CD4-positive, alpha-beta T cell treated with Interleukin-1 beta for 1 hour (primary cell): ENCODE measurements at places on chromosomes 2 and 18.
A peak's percentile ranks its signal among the peaks of the same experiment; 100 is the strongest.

DNA sequence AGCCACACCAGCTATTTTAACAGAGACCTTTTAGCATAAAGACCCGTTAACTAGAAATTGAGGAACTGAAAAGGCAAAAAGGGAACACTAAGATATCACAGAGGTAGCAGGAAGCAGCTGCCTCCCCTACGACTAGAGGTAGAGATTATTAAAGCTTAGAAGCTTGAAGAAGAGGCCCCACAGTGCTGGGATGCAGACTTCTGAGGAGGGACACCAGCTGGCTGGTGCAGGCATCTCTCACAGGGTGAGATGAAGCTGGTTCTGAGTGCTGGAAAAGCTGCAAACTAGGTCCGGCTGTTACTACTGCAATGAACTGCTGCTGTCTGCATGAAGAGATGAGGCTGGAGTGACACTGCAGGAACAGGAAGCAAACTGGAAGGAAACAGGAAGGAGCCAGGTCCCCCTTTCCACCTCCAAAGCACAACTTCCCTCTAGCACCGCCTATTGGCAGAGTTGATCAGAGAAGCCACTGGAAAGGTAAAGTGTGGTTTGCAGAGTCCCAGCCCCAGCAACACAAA, 61.2 kb upstream of the MRPS9 start:
- peak; percentile 54 for DNase-seq

GRCh38 chr2:204024503-204024902, 87.9 kb downstream of the ICOS start:
- DNase-seq, result no peak

- no peak for DNase-seq
These were observed 30.8 kb upstream of the POLE4 start for GRCh38 chr2:74927621-74928020.

- no peak for DNase-seq
These were observed 11.1 kb upstream of the SATB2 start for GRCh38 chr2:199468561-199469513.

- DNase-seq, result no peak
These were observed 95.8 kb upstream of the TEX51 start for GRCh38 chr2:126802774-126803433.

- no peak for DNase-seq
These were observed 129.3 kb downstream of the GLI2 start for GRCh38 chr2:120864981-120865380.

- no peak for DNase-seq
These were observed 75.8 kb downstream of the ASAP2 start for GRCh38 chr2:9282128-9283112.

DNA sequence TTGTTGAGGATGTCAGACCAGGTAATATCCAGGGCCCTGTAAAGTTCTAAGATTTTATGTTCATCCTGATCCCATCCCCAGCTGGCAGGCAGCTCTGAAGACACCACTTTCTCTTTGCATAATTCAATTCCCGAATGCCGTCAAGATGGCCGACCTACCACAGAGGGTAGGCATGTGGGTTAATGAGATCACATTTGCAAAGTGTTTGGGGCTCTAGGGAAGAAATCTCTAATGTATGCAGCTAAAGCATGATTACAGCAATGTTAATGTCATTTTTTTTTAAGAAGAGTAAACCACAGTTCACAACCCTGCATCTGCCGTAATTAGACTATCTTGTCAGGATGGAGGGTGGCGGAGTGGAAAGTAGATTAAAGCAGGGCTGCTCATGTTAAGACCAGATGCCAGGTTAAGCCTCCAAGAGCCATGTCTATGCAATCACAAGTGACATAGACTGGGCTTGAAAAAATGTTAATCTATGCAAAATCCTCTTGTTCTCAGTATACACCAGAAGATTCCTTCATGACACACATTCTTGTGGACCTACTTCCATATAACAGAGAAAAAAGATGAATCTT, 131.4 kb downstream of the ALK start:
- DNase-seq, result no peak

DNA sequence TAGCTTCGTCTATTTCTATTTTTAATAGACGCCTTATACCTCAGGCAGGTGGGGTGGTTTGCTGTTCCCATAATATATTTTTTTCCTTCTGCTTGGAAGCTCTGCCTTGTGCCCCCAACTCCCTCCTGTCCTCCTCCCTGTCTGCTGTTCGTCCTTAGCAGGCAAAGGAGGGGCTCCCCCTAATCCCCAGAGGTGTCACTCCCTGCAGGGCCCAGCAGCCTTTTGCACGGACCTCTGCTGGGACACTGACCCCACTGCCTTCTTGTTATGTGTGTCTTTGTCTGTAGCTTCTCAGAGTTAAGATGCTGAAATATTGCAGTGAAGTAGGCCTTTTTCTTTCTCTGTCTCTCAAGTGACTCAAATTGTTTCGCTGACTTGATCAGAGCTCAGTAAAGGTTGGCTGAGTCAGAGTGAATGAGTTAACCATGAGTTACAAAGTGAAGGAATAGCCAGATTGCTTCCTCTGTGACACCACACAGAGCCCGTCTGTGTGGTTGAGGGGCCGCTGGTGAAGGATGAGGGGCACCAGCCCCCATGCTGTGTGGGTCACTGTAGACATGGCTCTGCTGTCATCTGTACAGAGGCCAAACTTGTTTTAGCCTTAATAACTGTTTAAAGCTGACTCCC, 47.7 kb downstream of the PRKCE start:
- no peak for DNase-seq

DNA sequence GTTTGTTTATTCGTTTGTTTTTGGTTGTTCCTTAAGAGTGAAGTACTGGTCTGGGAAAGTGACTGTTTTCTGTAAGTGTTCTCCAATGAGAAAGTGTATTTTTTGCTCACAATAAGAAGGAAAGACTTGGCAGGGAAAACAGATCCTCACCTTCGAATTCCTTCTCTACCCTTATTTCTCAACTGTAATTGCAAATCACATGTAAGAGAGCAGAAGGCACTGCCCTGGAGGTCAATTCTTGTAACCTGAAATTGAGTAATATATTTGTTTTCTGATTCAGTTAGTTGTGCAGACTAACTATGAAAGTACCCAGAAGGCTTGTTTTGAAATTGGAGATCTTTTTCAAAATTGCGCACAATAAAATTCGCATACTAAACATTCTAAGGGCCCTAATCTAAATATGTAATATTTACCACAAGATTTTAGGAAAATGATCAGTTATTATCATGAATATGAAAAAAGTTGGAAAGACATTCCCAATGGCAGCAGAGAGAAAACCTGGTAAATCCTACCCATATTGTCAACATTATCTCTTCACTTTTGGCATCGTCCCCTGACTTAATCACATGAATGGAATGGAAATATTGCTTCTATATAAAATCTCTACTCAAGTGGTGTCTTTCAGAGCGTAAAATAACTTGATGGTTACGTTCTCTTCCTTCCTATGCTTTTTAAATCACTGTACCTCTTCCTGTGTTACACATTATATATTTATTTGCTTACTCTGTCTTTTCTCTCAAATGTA, 24.1 kb downstream of the TFPI start:
- no peak for DNase-seq

DNA sequence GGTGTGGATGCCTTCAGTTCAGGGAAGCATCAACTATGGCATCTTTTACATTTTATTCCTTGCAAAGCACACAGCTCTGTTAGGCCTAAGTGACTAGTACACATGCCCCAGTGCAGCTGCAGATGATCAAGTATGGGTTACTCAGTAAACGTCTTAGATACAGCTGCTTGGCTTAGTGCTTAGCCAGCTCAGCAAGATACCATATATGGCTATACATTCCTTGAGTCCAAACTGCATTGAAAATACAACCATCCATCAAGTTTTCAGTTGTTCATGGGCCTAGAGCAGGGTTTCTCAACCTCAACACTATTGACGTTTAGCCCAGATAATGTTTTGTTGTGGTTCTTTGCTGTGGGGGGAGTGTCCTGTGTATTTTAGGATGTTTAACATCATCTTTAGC, 769.9 kb downstream of the TSN start:
- DNase-seq, result no peak

GRCh38 chr18:77597726-77598125, 348.1 kb downstream of the GALR1 start:
- DNase-seq, result no peak

DNA sequence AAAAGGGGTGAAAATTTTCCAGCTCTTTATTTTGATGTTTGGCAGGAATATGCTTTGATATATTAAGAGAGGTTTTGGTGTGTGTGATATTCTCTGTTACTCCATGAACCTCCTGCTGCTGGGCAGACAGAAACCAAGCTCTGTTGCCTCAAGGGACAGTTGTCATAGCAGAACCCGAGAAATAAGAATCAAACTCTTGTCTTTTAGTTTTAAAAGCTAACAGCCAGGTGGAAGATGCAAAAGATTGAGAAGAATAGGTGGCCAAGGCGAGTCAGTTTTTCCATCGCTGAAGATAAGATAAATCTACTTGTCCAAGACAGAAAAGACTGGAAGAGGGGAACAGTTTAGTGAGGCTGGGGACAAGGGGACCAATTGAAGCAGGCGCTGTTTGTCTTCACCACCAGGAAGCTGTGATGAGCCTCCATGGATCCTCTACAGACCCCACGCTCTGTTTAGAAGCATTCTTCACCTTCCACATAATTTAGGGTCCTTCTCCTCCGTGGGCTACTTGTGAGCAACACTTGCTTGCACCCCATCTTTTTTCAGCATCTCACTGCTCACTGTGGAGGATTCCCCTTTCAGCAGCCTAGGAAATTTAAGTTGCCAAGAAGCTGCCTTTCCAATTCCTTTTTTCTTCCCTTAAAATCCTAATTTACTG, 23.9 kb downstream of the PMAIP1 start:
- DNase-seq, result no peak

DNA sequence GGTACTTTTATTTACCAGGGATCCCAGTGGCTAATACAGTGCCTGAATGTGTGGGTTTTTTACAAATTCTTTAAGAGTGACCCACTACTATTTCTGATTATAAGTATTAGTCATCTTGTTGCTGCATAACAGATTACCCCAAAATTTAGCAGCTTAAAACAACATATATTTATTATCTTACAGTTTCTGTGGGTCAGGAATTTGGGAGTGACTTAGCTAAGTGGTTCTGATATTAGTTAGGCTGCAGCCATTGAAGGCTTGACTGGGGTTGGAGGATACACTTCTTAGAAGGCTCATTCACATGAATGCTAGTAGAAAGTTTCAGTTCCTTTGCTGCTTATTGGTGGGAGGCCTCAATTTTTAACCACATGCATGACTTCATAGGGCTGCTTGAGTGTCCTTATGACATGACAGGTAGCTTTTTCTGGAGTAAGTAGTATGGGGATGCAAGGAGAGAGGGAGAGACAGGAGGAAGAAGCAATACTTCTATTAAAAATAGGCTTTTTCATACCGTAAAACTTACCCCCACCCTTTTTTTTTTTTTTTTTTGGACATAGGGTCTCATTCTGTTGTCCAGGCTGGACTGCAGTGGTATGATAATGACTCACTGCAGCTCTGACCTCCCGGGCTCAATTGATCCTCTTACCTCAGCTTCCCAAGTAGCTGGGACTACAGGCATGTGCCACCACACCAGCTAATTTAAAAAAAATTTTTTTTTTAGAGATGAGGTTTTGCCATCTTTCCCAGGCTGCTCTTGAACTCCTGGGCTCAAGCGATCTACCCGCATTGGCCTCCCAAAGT, 13.3 kb upstream of the POLE4 start:
- no peak for DNase-seq

DNA sequence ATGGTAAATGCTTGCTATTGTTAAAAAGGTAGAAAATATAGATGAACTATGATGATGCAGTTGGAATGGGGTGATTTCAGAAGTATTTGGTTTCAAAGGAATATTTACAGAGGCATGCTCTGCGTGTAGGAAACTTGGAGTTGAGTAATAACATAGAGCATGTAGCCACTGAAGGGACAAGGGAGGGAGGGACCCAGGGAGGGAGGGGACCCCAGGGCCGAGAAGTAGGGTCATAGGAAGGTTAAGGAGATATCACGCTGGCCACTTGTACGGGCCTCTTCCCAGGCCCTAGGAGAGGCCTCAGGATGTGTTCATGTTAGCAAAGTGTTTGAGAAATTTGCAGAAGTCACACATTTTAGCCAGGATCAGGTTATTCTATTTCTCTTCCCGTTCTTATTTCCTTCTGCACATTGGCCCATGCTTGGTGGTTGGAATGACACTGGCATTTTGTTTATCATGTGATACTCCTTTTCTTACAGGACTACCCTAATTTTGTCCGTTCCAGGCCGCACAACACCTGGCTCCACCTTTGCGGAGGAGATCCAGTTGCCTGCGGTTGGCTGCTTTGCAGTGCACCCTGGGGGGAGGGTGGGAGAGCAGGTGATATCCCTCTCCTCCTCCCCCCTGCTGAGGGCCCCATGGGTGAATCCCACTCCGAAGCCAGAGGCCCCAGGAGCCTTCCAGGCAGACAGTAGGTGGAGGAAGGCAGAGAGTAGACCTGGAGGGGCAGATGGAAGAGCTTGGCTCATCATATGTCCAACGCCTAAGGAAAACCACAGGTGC, 16.9 kb upstream of the ACKR3 start:
- DNase-seq, result no peak

DNA sequence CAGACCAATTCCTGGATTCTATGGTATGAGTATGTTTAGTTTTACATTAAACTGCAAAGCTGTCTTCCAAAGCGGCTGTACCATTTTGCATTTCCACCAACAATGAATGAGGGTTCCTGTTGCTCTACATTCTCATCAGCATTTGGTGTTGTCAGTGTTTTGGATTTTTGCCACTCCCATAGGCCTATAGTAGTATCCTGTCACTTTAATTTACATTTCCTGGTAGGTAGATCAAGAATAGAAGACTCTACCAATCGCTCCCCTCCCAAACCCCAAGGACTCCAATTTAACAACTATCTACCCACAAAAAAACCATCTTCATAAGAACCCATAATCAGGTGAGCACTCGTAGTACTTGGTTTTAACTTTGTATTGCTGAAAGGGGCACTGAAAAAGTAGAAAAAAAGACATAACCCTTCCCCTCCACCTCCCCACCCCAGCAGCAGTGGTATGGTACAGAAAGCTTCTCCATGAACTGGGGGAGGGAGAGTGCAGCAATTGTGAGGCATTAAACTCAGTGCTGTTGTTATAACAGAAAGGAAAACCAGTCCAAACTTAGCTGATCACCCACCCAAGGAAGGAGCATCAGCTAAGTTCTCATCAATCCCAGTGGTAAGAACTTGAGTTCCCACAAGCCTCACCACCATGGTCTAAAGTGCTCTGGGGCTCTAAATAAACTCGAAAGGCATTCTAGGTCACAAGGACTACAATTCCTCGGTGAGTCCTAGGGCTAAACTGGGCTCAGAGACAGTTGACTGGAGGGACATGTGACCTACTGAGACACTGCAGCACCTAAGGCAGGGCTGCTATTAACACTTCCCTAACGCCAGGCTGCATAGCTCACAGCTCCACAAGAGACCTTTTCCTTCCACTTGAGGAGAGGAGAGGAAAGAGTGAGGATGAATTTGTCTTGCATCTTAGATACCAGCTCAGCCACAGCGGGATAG, 35.5 kb upstream of the CYTIP start:
- DNase-seq, result no peak

DNA sequence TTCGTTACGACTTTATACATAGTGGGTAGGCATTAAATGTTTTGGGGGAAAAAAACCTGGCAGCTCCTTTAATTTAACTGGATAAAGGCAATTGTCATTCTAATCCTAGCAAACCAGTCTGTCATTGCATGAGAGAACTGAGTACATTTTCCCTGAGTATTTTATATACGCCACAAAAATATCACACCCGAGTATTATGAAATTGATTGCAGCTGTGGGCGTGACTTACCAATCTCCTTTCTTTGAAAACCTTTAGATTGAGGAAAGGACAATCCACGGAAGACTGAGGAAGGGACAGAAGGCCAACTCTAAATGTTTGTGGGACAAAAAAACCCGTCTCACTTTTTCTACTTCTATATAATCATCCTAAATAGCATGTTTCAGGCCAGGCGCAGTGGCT, 9.0 kb downstream of the TM4SF20 start:
- no peak for DNase-seq
